ENCODE measurements at places on chromosomes 1 and 21. TPM values are rescaled to one million over a fixed set of nuclear protein-coding genes. Genes with fewer than 3 reads are reported as not detected.
A peak's percentile ranks its signal among the peaks of the same experiment; 100 is the strongest.

GRCh38 chr1:231750818-231751362, 124.3 kb downstream of the DISC1 start:
- DNase-seq = no peak

- DNase-seq = no peak
Measured at GRCh38 chr1:61452176-61453035, 272.5 kb downstream of the TM2D1 start.

GRCh38 chr21:15051644-15052458, 12.9 kb downstream of the NRIP1 start:
- peak; percentile 25 for DNase-seq

DNA sequence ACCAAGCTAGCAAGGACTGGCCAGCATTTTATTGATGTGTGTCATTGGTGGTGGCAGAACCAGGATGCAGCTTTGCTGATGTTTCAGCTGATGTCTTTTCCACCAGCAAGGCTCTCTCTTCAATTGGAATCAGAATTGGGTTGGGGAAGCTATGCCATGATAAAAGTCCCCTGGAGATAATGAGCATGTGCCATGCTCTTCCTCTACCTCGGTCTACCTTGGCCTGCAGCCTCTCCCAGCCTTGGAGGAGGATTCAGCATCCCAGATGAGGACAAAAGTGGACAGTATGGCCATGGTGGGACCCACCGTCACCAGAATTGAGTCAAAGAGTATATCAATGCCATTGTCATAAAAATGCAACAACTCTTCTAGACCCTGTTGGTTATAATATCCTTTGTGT, 8.6 kb downstream of the AVPR1B start:
- no peak for DNase-seq

- DNase-seq = no peak
Measured at GRCh38 chr1:154842635-154843034, 27.4 kb downstream of the KCNN3 start.

- no peak for DNase-seq
Measured at GRCh38 chr1:64923294-64923718, 43.0 kb downstream of the JAK1 start.

DNA sequence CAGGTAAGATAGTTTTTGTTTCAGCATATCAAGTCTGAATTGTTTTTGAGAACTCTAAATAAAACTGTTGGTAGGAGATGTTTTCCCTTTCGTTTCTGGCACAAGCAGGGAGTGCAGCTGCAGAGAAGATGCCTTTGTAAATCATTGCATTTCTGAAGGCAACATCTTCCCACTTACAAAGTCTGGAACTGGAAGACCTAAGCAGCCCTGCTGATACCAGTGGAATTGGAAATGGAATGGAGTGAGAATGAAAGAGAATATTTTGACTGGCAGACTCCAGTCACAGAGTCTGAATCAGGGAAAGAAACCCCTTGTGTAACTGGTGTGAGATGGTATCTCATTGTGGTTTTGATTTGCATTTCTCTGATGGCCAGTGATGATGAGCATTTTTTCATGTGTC, 815.6 kb downstream of the LTN1 start:
- DNase-seq = no peak

- no peak for DNase-seq
Measured at GRCh38 chr1:8011016-8011415, 15.1 kb downstream of the ERRFI1 start.

- peak; percentile 86 for DNase-seq
Measured at GRCh38 chr1:207822602-207823451, 71.0 kb downstream of the CD46 start.

GRCh38 chr1:33010932-33011731, 25.6 kb downstream of the AK2 start:
- peak; percentile 45 for DNase-seq

DNA sequence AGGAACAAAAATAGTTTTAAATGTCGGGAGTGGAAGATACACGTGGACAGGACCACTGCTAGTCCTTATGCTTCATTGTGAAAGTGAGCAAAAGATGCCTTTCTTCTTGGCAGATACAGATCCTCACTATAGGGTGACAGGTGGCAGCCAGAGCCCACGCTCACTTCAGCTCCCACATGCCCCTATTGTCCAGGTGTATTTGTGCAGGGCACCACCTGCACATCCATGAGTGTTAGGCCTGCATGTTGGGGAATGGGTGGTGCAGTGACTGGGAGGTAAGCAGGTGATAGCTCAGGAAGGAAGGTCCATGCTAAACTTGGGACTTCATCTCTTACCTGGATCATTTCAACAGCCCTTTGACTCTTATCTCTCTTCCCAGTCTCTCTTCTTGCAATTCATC, 27.4 kb downstream of the SLC5A9 start:
- DNase-seq = no peak

GRCh38 chr1:27152829-27153548, 1.9 kb downstream of the SLC9A1 start:
- no peak for DNase-seq

- DNase-seq = no peak
Measured at GRCh38 chr1:245319094-245319493, 164.3 kb downstream of the KIF26B start.

- peak; percentile 75 for DNase-seq
Measured at GRCh38 chr1:175146529-175147213, 45.9 kb downstream of the KIAA0040 start.

GRCh38 chr1:160629286-160630210, 17.3 kb downstream of the SLAMF1 start:
- DNase-seq = peak; percentile 47

DNA sequence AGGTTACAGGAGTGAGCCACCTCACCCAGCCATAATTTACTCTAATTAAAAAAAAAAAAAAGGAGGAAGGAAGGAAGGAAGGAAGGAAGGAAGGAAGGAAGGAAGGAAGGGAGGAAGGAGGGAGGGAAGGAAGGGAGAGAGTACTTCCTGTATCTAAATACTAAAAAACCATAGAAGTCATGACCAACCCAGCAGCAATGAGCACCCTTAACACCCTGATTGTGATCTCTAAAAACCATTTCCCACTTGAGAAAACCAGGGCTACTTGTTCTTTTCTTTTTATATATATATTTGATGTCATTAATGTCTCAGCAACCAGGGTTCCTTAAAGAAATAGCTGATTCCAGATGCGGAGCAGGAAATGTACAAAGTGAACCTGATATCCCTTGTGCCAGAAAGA, 31.2 kb downstream of the ARID4B start:
- DNase-seq = no peak

- DNase-seq = no peak
Measured at GRCh38 chr1:62311473-62311943, 7.7 kb downstream of the KANK4 start.

- DNase-seq = peak; percentile 50
Measured at GRCh38 chr1:35929730-35930592, 944 bp upstream of the AGO3 start.

DNA sequence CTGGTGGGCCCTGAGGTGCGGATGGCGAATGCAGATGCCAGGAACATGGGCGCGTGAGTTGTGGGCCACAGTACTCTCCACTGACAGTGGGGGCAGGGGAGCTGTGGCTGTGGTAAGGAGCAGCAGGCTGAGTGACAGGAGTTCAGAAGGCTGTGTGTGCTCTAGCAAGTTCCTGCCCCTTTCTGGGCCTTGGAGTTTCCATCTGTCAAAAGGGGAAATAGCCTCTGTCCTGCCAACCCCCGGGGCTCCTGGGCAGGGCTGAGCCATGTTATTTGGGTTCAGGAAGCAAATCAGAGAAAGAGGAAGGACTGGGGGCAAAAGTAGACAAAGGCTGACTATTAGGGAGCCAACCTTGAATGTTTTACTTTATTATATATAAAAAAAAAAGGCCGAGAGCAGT, 19.5 kb upstream of the MFN2 start:
- DNase-seq = no peak

DNA sequence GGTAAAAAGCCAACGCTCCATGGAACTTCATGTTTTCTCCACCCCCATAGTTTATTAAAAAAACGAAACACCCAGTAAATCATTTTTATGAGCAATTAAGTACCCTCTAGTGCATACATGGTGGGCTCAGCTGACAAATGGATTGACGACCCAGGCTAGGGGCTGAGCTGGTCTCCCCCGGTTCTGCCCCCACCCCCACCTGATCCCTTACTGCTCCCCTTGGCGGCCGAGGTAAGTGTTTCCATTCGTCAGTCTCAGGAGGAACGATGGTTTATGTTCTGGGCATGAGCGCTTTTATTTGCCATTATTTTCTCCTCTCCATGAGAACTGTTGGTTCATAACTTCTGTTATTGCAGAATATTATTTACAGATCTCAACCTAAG, 233.9 kb upstream of the C1orf174 start:
- no peak for DNase-seq

DNA sequence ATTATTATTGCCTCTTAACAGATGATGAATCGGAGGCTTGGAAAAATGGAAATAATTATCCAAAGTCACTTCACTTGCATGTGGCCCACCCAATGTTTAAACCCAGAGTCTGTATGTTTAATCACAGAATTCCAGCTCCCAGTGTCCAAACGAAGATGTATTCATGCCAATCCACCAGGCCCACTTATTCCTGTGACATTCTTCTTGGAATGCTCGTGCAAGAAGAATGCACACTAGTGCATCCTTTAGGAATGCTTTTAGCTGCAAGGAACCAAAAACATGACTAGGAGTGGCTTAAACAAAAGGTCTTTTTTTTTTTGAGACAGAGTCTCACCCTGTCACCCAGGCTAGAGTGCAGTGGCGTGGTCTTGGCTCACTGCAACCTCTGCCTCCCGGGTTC, 8.9 kb upstream of the OPRD1 start:
- DNase-seq = no peak

DNA sequence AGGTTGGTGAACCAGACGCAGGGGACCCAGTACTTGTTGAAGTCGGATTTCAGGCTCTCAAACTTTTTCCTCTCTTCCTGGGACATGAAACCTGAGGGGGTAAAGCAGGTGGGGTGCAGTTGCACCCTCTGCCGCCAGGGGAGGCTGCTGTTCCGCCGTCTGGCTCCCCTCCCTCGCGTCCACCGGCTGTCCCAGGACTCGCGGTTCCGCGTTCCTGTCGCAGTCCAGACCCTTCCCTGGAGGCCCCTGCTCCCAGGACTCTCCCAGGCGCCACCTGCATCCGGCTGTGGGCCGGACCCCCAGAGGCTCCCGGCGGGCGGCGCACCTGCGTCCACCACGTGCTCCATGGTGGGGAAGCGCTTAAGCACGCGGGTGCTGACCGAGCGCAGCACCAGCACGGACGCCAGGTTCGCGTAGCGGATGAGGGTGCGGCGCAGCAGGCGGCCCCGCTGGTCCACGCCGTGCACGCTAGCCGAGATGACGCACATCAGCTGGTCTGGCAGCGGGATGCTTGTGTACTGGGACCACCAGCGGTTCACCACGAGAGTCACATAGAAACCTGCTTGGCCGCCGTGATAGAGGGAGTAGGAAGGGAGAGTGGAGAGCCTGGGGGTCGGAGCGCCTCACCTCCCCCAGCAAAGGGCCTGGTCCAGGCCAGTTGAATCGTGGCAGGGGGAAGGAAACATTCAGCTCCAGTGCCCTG, 1.7 kb downstream of the BEST4 start:
- DNase-seq = no peak

The RAB7B gene
- 0.34 TPM for total RNA-seq

The ADAMTSL4 gene
- 6.9 TPM for total RNA-seq

The FAM72D gene
- total RNA-seq = 0.17 TPM

The C1orf167 gene
- not detected for total RNA-seq

The LCE1B gene
- not detected for total RNA-seq

The KLF18 gene
- total RNA-seq = not detected

The S100A1 gene
- 1.9 TPM for total RNA-seq

The DISP3 gene
- total RNA-seq = 0.18 TPM

The RHD gene
- not detected for total RNA-seq

The GPA33 gene
- total RNA-seq = 629 TPM

The ZYG11A gene
- total RNA-seq = 0.06 TPM

The DNAH14 gene
- 7.2 TPM for total RNA-seq

The RCAN1 gene
- 91.3 TPM for total RNA-seq

The S100A12 gene
- not detected for total RNA-seq

The DENND2D gene
- total RNA-seq = 54.1 TPM

Measured in left colon (tissue), 2 donors.